ENCODE measurements at places on chromosomes 6 and 20.
A peak's percentile ranks its signal among the peaks of the same experiment; 100 is the strongest.

- peak; percentile 68 for DNase-seq
These were observed 64.7 kb upstream of the MTHFD1L start for GRCh38 chr6:150800674-150801314.

- no peak for DNase-seq
These were observed 1.1 kb downstream of the STX7 start for GRCh38 chr6:132511831-132512220.

DNA sequence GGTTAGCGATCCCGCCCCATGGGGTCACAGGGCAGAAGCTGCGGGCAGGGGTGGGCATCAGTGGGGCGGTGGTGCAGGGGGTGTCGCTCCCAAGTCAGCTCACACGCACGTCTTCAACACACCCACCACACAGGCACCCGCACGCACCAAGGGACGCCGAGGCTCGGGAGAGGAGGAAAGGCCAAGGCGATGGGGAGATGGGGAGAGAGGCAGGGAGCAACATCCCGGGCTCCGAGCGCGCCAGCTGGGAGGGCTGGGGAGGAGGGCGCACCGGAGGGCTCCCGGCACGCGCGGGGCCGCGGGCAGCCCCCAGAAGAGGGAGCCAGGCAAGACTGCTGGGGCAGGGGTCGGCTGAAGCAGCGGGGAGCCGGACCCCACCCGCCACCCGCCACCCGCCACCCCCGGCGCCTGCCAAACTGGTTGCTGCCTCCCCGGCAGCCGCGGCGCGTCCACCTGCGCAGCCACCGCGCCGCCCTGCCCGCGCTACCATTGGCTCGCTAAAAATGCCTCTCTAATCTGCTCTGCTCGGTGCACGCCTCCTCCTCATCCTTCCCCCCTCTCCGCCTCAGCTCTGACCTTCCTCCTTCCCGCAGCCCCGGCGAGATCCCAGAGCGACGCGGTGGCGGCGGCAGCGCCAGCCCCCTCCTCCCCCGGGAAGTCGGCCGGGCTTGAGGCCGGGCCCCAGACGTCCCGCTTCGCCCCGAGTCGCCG, at the start of gene PACSIN1:
Gene PACSIN1 (plus strand): TSS at position 546 of the 711 bp plus-strand sequence. CDS start 60,230 bp downstream, outside the sequence.
- DNase-seq = no peak

- peak; percentile 82 for DNase-seq
These were observed 114.9 kb downstream of the AKAP7 start for GRCh38 chr6:131250122-131250521.

DNA sequence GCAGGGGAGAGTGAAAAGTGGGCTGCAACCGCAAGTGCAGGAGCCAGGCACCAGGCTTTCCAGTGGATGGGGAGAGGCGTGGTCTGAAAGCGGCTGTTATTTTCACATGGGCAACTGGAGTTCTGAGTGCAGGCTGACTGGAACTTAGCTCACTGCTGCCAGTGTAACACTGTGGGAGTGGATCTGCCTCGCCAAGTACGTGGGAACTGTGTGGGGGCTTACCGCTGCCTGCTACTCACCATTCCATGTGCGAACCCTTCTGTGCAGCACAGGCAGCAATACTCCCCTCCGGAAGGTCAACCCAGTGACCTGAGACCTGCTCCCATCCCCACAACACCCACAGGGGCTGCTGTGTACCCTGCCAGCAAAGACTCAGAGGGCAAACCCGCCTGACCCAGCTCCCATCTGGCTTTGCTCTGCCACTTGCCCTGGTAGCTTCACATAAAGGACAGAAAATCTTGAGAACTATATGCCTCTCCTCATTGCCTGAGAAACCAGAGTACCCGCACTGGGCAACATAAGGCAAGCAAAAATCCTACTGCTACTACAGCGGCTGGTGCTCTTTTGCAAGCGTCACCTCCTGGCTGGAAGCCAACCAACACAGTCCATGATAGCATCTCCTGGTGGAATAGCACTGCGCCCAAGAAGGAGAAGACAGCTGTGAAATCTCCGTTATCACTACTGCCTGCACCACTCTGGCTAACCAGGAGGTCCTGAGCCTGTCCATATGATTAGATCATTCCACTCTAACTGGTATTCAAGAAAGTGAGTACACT, 54.4 kb upstream of the SIRPG start:
- DNase-seq = no peak

GRCh38 chr6:13272131-13273046, 55.9 kb downstream of the TBC1D7 start:
- no peak for DNase-seq

DNA sequence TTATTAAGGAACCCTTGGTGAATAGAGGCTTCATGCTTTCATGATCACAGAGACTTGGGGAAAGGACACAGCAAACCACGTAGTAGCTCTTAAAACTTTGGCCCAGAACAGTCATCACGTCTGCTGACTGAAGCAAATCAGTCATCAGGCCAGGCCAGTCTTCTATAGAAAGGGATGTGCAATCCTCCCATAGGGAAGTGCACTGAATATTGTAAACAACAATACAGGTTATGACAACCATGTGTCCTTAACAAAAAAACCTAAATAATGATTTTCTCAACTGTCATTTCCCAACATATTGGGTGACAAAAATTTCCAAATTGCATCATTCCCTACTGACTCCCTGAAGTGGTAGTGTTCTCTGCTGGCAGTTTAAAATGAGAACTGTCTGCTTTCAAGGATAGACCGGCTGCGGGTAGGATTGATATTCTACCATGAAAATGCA, 388.2 kb upstream of the CITED2 start:
- no peak for DNase-seq

- no peak for DNase-seq
These were observed 2.4 kb upstream of the SCGN start for GRCh38 chr6:25649611-25650010.

DNA sequence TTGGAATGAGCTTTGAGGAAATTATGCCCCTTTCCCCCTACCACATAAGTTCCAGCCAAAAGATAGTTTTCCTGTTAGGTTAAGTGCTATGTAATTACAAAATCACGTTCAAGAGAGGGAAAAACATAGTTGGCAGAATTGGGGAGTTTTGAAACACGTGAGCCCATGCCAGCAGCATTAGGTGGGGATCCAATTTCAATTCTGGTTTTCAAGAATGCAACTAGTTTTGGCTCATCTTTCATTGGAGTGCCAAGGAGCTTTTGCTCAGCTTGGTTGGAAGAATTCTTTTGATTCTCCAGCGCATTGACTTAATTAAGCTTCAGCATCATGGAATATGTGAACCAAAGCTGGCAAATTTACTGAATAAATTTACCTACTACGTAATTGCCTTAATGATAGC, 95.9 kb downstream of the SAMD5 start:
- no peak for DNase-seq

- DNase-seq = no peak
These were observed 68.5 kb downstream of the DNAH8 start for GRCh38 chr6:38783443-38784228.

DNA sequence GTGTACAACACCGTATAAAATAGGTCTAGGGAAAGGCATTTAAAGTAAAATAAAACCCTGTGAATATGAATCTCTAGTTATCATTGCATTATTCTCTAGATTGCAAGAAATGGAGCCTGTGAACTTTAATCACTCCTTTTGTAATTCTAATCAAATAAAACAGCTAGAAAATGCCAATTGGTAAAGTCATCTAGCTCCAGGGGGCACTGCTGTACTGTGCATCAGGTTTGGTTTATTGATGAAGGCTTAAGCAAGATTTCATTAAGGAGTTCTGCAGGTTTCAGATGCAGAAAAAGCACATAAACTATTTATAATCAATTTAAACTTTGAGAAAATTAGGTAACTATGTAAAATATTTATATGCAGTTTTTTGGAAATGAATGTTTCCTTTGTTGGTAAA, 645.0 kb downstream of the PHF3 start:
- peak; percentile 34 for DNase-seq

- DNase-seq = no peak
These were observed 8.8 kb upstream of the NKX2-2 start for GRCh38 chr20:21522481-21523280.

- DNase-seq = no peak
These were observed 98.5 kb downstream of the CARMIL1 start for GRCh38 chr6:25377664-25378063.

DNA sequence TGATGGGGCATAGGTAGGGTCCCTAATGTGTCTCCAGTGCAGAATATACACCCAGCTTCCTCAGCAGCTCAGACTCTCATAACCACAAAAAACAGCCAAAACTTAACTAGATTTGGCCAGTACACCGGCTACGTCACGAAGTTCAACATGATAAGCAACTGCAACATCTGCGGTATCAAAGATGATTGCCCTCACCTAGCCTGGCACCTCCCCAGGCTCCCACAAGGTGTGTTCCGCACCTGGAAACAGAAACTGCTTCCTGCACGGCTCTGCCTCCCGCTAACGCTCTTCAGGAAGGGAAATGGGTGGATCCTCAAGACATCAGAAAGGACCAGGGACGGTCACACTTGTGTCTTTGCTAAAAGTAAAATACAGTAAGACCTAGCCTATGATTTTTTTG, 9.5 kb downstream of the TXNDC5 start:
- DNase-seq = no peak

GRCh38 chr20:14764511-14765369, 427.3 kb upstream of the FLRT3 start:
- DNase-seq = no peak
